Activated T-helper 2 cell treated with anti-CD3 and anti-CD28 coated beads, Interferon-gamma antibody, Interleukin-2, Interleukin-4, amounts not matched to agents 10 μg/mL and 5 μg/mL and 100 μg/mL, durations not matched to agents 14 hours and 24 hours and 36 hours (primary cell): ENCODE measurements at places on chromosomes 3 and 15.

- DNase-seq = no peak
Measured at GRCh38 chr3:41143421-41144031, 55.8 kb upstream of the CTNNB1 start.

DNA sequence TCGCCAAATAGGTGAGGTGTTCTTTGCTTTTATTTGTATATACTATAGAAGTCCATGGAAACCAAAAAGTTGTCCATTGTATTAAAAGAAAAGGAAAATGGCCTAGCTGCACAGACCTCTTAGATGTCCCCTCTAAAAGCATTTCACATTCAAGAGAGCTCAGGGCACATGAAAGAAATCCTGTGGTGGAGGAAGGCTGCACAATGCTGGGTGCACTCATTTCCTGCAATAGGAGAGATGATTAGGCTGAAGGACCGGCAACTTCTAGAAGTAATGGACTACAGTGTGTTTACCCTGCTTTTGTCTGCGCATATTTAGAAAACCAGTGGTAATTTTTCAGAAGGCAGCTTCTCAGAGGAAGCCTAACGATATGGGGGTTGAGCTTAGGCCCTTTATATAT, 25.4 kb downstream of the PPM1L start:
- DNase-seq = no peak

DNA sequence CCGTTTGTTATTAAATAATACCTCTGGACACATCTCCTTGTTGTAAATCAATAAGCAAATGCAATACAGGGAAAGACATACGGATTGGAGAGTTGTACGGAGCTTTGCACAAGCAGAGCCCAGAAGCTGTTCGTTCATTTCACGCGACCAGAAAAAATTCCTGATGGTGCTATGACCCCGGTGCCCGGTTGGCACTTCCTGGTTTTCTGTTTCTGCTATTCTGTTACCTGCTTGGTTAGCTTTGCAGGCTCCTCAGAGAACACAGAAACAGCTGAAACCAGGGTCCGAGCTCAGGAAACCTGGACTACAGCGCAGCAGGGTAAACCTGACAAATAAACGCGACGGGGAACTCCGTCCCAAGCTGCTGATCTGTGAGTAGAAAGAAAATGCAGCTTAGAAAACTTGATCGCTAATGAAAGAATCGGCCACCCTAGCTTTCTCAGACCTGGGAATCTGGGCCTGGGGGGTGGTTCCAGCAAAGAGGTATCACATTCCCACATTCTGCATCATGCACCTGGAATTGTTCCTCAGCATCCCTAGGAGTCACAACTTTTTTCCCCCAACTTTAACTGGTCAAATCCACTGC, 845 bp downstream of the CNTN3 start:
- DNase-seq = no peak

DNA sequence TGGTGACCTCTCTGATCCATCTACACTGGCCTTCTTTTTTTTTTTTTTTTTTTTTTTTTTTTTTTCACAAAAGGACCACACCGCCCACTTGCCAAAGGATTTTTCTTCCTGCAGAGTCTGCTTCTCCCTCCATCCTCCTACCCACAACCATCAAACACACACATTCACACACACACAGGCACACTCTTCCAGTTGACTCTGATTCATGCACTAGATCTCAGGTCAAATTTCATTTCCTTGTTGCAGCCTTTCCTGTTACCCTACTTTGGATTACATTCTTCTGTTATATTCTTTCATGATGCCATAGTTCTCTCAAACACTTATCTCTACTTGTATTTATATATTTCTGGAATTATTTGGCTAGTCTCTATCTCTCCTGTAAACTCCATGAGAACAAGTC, 133.9 kb downstream of the STAC start:
- no peak for DNase-seq

GRCh38 chr3:172383306-172383796, 64.9 kb downstream of the GHSR start:
- no peak for DNase-seq

- peak; percentile 22 for DNase-seq
Measured at GRCh38 chr3:124467980-124468902, 262.0 kb upstream of the UMPS start.

- no peak for DNase-seq
Measured at GRCh38 chr3:171115667-171116066, 89.1 kb upstream of the SLC2A2 start.

- no peak for DNase-seq
Measured at GRCh38 chr15:70182858-70183695, 85.4 kb upstream of the TLE3 start.

- no peak for DNase-seq
Measured at GRCh38 chr3:172564499-172564898, 41.3 kb upstream of the TNFSF10 start.

DNA sequence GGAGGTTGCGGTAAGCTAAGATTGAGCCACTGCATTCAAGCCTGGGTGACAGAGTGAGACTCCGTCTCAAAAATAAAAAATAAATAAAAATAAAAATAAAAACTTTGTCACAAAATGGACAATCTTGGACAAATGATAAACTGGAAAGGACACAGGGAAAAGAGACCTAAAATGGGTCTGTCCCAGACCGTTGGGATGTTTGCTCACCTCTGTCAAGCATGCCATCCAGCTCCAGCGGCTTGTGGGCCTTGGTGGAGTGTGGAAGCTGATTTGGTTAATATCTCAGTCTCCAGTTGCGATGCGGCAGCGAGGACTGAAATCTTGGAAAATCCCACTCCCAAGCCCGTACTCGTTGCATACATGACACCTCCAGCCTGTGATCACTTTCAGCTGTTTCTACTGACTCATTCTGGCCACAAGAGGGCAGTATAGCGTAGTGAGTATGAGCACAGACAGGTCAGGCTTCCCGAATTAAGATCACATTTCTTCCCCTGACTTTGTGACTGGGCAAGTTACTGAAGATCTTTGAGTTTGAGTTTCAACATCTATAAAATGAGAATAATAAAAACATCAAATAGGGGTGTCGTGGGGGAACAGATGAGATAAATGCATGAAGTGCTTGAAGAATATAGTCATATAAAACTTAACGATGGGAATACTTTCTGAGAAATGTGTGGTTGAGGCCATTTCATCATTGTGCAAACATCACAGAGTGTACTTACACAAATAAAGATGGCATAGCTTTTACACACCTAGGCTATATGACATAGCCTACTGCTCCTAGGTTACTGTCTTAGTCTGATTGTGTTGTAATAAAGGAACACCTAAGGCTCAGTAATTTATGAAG, 19.6 kb upstream of the MOBP start:
- DNase-seq = peak; percentile 40

- DNase-seq = no peak
Measured at GRCh38 chr15:93089727-93090305, 805 bp upstream of the RGMA start.

- DNase-seq = no peak
Measured at GRCh38 chr3:143507735-143508580, 340.3 kb downstream of the SLC9A9 start.

- DNase-seq = no peak
Measured at GRCh38 chr3:19104459-19104858, 43.9 kb upstream of the KCNH8 start.

DNA sequence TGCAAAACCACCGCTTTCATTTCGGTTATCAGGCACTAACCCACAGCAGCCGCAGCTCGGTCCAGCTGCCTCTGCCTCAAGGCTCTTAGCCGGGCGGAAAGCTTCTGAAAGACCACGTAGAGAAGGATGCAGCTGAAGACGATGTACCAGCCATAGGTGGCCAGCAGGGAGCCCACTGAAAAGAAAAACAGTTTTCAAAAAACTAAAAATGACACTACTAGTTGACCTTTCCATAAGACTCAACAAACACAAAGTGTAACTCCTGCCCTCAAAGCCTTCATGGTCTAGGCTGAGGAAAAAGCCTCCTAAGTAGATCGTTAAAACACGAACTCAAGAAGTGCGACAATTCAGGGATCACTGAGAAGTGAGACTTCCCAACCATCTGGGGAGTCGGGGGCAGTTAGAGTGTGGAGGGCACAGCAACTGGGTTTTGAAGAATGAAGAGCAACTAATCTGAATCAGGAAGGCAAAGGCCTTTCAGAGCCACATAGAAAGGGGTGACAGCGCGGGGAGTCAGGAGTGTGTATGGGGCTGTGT, 716 bp downstream of the SELENOS start:
- no peak for DNase-seq

- DNase-seq = no peak
Measured at GRCh38 chr3:178476886-178477285, 59.4 kb upstream of the KCNMB2 start.

DNA sequence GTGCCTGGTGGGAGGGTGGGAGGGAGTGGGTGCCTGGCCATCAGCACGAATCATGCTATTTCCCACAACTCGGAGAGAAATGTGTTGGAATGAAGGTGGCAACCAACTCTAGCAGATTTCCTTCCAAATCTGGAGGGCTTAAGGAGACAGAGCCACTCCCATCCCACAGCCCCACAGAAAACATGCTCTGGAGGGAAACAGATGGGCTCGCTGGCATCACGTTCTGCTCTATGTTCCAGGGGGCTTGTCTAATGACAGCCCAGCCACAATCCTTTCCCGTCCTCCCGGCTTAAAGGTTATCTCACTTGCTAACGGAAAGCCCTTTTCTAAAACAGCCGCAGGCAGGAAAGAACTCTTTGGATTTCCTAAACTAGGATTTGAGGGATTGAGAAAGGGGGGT, 65.3 kb downstream of the ADAMTS17 start:
- DNase-seq = no peak

DNA sequence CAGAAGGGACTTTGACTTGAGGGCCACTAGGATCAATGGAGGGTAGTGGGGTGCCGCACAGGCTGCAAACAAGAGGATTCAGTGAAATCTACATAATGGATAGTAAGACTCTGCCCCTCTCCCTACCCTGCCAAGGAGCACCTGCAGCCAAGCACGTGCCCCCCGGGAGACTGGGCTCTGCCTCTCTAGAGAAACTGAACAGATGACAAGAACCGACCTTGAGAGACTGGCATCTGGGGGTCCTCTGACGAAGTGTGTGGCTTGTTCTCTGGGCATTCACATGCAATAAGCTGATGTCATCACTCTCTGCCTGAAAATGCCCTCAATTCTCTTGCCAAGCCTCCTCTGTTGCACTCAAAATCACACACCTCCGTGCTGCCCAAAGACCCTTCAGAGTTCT, 132.3 kb downstream of the FAM43A start:
- no peak for DNase-seq

DNA sequence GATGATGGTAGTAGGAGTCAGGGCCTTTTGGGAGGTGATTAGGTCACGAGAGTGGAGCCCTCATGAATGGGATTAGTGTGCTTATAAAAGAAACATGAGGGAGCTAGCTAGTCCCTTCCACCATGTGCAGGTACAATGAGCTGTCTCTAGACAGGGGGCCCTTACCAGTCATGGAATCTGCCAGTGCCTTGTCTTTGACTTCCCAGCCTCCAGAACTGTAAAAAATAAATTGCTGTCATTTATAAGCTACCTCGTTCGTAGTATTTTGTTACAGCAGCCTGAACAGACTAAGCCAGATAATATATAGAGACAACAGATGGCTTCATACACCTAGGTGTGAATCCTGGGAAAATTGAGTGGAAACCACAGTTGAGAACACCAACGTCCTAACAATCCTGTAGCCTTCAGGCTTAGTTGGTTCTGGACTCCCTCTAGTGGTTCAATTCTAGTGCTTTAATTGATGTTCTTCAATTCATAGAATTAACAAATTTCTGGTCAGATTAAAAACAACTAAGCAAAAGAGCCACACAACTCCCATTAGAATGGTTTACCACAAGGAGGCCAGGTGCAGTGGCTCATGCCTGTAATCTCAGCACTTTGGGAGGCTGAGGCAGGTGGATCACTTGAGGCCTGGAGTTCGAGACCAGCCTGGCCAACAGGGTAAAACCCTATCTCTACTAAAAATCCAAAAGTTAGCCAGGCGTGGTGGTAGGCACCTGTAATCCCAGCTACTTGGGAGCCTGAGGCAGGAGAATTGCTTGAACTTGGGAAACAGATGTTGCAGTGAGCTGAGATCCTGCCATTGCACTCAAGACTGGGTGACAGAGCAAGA, 21.3 kb upstream of the GATM start:
- no peak for DNase-seq

GRCh38 chr15:90297021-90297420, 31.5 kb downstream of the NGRN start:
- DNase-seq = no peak

GRCh38 chr3:23713641-23714040, 92.1 kb upstream of the UBE2E1 start:
- DNase-seq = no peak

DNA sequence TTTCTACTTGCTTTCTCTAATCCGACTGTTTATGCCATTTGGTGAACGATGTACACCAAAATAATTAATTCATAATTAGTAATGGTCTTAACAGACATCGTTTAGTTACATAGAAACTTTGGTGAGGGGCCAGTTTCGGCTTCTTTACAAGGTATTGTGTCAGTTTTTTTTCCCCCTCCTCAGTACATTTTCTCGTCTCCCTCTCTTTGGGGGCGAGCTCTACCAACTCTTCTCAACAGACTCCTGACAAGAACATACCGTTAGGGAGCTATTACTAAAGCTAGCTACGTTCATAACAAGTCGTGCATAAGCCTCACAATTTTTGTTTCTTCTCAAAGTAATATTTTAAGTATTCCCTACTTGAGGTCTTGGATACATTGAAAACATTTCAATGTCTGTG, 1.4 kb downstream of the U2SURP start:
- DNase-seq = no peak

DNA sequence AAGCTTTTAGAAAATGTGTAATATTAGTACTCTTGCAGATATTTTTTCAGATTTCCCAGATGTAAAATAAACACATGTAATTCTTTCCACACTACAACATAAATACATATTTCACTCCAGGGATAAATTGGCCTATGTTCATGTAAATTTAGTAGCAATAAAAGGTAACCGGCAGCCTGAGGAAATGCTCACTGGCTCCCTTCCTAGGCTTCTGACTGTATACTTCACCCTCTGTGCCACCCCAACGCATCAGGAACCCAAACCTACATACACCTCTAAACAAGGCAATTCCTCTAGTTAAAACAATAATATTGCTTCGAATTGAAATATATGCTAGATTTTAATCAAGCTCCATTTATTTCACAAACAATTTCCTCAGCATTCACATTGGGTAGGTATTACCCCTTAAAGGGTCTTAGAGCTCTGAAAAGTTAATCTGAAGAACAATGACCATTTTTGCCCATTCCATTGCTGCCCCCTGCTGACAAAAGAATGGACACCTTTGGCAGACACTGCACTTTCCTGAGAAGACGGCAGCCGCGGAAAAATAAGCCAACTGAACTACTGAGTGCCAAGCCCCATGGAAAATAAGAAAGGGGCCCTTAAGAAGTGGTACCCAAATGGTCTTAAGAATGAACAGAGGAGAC, 212.5 kb downstream of the OSBPL10 start:
- DNase-seq = peak; percentile 36

GRCh38 chr3:80374423-80374822, 606.6 kb upstream of the ROBO1 start:
- no peak for DNase-seq

GRCh38 chr3:71035886-71036285, 547.6 kb downstream of the FOXP1 start:
- no peak for DNase-seq

DNA sequence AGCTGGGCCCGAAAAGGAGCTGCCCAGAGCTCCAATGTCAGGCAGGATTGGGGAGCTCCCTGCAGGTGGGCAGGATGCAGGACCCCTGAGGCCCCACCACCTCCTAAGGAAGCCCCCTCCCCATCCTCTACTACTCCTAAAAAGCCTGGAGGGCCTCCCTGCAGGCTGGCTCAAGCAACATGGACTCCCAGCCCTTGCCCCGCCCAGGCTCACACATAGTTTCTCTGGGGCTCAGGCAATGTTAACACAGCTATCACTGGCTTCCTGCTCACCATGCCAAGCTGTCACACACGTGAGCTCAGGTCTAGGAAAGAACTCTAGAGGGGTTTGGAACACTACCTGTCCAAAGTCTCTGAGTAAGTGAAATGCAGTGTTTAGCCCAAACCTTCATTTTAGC, 65.4 kb upstream of the ZNF148 start:
- DNase-seq = no peak
